NCI-H774 (cell line): ENCODE measurements at places on chromosomes 7 and 10.

DNA sequence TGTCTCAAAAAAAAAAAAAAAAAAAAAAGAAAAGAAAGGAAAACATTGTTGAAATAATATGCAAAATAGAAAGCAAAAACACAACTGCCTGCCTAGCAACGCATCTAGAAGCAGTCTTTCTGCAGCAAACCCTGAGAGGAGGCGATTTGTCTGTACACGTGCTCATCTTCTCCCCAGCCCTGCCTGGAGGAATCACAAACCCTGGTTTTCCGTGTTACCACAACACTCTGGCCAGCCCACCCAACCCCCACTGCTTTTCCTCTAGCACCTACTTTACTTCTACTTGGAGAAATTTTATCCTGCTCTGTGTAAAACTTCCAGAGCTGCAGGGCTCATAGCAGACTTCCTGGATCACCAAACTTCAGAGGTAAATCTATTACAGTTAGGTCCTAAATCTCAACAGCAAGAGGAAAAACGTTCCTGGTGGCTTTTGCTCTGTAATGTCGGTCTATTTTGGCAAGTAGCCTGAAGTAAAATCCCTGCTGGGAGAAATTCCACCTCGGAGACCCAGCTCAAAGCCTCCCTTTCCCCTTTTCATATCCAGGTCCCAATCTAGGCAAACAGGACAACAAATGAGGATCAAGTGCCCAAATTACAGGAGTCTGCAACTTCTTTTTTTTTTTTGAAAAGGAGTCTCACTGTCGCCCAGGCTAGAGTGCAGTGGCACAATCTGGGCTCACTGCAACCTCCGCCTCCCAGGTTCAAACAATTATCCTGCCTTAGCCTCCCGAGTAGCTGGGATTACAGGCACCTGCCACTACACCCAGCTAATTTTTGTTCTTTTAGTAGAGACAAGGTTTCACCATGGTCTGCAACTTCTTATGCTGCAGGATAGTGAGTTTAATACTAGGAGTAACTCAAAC lies 91.6 kb downstream of the DNMBP start:
- no peak for DNase-seq

DNA sequence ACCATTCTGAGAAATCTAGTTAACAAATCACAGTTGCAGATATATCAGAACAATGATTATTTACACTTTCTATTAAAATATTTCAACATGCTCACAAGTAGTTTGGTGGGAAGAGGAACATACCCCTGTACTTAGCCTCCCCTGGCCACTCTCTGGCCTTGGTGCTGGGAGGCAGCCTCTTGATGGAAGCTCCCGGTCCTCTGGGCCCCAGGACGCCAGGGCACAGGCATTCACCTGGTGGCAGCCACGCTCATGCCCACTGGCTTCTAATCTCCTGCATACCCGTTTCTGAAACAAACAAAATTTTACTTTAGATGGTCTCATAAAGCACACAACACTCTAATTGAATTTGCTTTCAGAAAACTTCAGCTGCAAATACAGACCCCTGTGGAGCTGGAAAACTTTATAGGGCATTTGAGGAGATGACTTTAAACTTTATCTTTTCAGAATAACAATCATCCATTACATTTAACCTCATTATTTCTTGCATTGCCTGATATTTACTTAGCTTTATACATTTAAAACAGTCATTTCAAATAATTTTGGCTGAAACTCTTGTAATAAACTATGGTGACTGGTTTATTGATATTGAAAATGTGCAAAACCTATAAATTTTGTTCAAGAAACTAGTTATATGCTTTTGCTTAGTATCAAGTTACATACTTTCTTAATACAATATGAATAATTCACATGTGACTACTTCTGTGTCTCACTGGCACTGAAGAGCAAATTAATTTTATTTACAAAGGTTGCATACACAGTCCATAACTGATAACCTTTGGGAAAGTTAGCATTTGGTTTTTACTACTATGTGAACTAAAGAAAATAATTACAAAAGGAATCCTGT lies 30.8 kb downstream of the C10orf143 start:
- no peak for DNase-seq

GRCh38 chr10:128062881-128063563 lies 63.2 kb downstream of the MKI67 start:
- no peak for DNase-seq

DNA sequence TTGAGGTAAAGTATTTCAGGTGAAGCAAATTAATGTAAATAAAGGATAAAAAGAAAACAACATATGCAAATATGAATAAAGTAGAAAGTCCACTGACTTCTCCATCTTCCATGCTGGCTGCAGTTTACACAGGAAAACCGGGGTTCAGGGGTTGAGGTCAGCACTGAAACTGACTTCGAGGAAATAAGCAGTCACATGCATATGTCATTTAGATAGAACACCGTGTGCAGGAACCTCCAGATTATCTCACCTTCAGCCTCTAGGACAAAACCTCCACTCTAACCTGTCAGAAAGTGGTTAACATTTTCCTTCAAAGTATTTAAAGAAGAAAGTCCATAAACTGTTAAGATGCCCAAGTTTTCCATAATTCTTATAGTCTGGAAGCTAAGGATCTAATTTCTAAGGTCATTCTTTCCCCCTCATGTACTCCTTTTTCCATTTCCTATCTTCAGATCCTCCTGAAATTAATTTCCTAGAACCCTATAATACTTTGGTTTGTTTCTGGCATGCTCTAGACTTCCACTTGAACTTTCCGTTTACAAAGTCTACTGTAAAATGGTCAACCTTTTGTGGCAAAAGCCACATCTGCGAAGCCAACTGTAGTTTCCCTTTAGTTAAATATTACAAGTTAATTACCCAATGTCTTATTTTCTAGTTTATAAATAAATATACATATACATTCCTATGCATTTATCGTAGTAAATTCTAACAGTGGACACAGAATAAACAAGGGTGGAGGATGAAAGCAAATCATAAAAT lies 173.3 kb downstream of the RAPGEF5 start:
- DNase-seq: no peak

GRCh38 chr7:146290746-146291145 lies 174.1 kb downstream of the CNTNAP2 start:
- no peak for DNase-seq
